ENCODE measurements at places on chromosomes 2 and 18.

- DNase-seq = peak; percentile 1
These were observed 161.9 kb upstream of the SKOR2 start for GRCh38 chr18:47413327-47413726.

DNA sequence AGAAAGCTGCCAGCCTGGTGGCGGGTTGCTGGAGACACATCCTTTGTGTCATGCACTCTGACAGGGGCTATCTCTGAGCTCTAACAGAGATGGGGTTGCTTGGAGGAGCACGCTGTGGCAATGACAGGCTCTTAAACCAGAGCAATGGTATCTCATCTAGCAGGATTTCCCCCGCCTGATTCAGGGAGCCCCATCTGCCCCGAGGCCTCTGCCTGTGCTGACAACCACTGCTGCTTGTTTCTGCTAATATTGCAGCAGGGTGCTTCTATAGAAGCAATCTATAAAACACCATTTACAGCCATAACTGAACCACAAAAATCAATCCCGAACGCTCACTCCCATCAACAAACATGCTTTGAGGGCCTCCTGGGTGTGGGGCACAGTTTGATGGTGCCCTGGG, 12.8 kb upstream of the DNPEP start:
- DNase-seq = no peak

DNA sequence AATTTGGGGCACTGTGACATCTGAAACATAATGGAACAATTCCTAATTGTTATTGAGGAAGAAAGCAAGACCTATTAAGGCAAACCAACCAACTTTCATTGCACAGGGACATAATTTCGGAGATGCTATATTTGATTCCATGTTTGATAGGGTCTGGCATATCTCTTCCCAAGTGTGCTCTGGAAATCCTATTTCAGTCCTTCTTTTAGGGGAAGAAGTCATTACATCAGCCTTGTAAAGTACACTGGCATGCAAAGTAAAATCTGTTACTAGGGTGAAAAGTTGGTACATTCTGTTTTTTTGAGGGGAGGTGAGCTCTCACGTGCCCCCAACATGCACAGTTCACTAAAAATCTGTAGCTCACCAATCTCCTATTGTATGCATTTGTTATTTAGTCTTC, 172.4 kb downstream of the SLC8A1 start:
- DNase-seq = no peak

DNA sequence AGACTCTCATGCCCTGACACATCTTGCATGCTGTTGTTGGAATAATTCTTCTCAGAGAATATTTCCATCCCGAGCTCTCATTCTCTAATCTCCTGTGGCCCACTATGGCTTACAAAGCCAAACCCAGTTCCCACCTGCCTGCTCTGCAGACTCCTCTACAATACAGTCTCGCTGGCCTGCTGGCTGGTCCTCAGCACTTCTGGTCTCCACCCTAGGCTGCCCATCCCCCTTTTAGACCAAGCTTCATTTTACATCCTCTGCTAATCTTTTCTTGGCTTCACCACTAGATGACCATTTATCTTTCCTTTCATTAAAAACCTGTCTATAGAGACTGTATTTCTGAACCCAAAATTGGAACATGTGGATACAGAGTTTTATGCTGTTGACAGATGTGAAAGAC, 42.5 kb upstream of the YPEL5 start:
- no peak for DNase-seq

DNA sequence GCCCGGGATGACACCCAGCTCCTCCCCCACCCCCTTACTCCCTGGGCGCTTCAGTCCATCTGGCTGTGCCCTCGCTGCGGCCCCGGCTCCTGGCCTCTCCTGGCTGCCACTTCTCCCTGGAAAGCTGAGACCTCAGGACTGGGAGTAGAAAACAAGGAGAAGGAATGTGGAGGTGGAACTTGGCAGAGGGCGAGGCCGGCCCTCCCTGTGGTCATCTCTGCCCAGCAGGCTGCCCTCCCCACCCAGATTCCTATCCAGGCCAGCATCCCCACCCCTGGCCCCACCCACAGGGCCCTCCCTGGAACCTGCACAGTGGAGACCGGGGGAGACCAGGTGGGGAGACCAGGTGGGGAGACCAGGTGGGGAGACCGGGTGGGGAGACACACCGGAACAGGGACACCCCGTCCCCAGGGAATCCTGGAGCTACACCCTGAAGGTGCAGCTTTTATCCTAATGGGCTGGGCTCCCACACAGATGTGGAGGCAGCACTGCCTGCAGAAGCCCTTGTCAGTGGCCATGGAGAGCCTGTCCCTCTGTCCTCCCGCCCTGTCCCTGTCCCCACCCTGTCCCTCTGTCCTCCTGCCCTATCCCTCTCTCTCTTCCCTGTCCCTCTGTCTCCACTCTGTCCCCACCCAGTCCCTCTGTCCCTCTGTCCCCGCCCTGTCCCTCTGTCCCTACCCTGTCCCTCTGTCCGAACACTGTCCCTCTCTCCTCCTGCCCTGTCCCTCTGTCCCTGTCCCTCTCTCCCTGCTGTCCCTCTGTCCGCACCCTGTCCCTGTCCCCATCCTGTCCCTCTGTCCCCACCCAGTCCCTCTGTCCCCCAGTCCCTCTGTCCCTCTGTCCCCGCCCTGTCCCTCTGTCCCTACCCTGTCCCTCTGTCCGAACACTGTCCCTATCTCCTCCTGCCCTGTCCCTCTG, 157.1 kb downstream of the PXDN start:
- no peak for DNase-seq

- no peak for DNase-seq
These were observed 31.7 kb upstream of the DNMT3A start for GRCh38 chr2:25373269-25373981.
